SK-N-DZ (cell line): ENCODE measurements at places on chromosomes 4 and X.

GRCh38 chr4:158824425-158825274, 55.8 kb downstream of the FNIP2 start:
- peak; percentile 87 for DNase-seq

GRCh38 chr4:169205075-169205743, 65.5 kb downstream of the SH3RF1 start:
- DNase-seq: no peak

GRCh38 chrX:134711135-134711921, 53.1 kb upstream of the PLAC1 start:
- DNase-seq: peak; percentile 67

DNA sequence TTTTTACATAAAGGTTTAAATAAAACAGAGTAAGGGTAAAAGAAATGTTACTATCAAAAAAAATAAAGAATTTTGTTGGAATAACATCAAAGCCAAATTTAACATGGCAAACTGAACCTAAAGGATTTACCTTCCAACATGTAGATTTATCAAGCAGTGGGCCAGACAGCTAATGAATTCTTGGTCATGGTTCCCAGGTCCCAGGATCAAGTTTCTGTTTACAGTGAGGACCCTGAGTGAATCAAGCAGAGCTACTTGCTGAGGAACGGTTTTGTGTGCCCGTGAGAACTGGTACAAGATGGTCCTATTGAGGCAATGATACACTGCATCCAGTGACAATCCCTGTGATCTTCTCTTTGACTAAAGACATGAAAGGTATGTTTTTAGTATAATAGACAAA, 157.1 kb downstream of the CDS1 start:
- no peak for DNase-seq

DNA sequence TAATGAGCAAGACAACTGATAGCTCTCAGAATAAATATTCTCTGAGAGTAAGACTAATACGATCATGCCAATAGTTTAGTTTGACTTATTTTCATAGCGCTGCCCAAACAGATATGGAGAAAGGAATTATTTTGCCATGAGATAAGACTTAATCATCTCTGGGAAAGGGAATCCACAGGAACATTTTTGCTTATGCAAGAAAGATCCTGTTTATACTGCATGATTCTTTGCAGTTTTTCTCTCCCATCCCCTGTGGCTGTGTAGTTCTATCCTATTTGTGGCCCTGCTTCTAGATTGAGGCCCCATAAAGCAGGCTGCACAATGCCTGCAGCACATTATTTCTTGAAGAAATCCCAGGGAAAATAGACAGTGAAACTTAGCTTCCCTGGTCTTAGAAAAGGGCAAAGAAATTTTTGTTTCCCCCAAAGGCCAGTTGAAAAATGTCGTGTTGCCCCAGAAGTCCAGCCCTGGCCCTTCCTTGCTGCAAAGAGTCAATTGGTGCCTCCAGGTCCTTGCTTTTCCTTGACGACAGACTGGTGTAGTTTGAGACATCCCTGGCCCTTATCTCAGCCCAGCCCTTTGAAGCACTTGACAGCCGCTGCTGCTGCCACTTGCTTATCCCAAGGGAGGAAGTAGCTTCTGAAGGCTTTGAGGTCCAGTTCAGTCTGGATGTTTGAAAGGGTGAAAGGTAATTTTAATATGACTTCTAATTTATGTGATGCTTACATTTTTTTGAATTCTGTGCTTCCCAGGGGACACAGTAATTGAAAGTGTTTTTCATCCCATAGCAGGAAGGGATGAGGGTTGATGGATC, 45.0 kb upstream of the SH3RF1 start:
- peak; percentile 79 for DNase-seq

DNA sequence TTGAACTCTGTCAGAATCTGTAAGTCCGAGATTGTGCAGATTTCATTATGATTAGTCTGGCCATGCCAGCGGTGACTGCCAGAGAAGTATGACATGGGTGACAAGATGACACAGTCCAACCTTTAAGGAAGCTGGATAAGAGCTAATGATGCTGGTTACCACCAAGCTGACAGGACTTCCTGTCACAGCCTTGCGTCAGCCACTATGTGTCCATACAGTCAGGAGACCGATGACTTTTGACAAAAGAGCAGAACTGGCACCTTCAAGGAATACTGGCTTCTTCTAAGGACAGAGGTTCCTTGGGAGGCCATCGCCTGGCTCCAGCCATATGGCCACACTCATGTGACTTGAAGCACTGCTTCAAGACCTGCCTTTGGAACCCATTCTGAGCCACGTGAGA, 67.2 kb upstream of the TFDP3 start:
- no peak for DNase-seq

DNA sequence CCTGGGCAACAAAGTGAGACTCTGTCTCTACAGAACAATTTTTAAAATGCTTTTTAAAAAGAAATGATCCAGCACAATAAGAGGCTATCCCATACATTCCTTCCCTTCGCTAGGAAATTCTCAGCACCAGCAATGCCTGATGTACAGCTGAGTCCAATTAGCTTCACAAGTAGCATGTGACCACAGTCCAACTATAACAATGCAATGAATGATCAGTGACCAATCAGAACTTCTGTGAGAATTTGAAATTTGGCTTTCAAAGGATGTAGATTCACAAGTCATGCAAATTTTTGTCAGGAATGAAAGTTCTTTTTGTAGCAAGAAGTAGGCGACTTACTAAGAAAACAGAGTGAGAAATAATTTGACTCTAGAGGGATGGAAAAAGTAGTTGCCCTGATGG, 278.5 kb upstream of the UGT8 start:
- no peak for DNase-seq

DNA sequence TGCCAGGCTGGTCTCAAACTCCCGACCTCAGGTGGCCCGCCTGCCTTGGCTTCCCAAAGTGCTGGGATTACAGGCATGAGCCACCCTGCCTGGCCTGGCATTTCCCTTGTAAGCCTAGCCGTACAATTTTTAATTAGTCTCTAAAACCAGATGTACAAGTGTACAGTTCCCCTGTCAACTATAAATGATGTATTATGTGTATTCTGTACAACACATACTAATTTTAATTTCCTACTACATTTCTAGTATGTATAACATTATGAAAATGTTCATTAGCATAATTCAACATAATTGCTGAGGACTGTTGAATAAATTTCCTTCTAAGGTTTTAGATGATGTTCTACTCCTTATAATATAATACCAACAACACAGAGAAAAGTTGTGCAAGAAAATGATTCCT, 27.8 kb downstream of the TBC1D1 start:
- no peak for DNase-seq

DNA sequence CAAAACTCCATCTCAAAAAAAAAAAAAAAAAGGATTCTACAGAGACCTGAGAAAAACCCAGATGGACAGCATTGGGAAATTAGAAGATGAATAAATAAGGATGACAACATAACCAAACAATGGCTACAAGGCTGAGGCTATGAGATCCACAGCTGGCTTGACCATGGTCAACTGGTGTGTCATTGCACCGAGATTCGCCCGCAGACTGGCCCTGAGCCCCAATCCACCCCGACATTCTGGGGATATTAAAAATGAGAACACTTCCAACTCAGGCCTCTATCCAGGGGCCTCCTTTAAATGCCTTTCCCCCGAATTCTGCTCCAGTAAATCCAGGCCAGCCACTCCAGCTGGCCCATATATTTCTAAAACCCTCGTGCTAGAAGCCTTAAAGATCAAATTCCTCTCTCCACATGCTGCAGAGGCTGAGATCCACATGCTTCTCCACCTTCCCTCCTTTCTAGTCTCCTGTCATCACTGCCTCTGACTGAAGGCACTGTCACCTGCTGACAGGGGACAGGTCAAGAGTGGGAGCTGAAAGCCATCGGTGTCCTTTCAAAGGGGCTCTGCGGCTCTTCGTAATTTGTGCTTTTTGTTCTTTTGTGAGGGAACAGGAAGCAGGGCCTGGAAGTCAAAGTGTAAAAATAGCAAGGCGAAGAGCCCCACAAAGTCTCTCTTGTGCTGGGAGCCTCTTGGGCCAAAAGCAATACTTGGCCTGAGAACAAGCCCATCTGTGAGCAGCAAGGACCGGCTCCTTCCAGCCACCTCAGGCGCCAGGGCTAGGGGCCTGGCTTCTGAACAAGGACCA, 203.7 kb downstream of the NSUN7 start:
- DNase-seq: no peak
